ENCODE measurements at places on chromosomes 3 and 15. TPM values are rescaled to one million over a fixed set of nuclear protein-coding genes. Genes with fewer than 3 reads are reported as not detected.

GRCh38 chr3:107506458-107506857 is 16.3 kb upstream of the BBX start:
- no peaks in the 10 kb centered on the region for H3K36me3 ChIP-seq
- no peak for DNase-seq
- no peaks in the 10 kb centered on the region for H3K4me1 ChIP-seq
- no peaks in the 10 kb centered on the region for H3K27me3 ChIP-seq

- peak overlapping the region; percentile 73 for H3K4me3 ChIP-seq
- no peaks in the 10 kb centered on the region for H3K36me3 ChIP-seq
- H3K27ac ChIP-seq, result peak overlapping the region; percentile 88
- H3K4me1 ChIP-seq, result peaks cover 15% of the 10 kb centered on the region
- no peaks in the 10 kb centered on the region for H3K27me3 ChIP-seq
These were observed 1.5 kb upstream of the LIMD1 start for GRCh38 chr3:45592830-45593707.

The MYZAP gene
- total RNA-seq, result 14.9 TPM

DNA sequence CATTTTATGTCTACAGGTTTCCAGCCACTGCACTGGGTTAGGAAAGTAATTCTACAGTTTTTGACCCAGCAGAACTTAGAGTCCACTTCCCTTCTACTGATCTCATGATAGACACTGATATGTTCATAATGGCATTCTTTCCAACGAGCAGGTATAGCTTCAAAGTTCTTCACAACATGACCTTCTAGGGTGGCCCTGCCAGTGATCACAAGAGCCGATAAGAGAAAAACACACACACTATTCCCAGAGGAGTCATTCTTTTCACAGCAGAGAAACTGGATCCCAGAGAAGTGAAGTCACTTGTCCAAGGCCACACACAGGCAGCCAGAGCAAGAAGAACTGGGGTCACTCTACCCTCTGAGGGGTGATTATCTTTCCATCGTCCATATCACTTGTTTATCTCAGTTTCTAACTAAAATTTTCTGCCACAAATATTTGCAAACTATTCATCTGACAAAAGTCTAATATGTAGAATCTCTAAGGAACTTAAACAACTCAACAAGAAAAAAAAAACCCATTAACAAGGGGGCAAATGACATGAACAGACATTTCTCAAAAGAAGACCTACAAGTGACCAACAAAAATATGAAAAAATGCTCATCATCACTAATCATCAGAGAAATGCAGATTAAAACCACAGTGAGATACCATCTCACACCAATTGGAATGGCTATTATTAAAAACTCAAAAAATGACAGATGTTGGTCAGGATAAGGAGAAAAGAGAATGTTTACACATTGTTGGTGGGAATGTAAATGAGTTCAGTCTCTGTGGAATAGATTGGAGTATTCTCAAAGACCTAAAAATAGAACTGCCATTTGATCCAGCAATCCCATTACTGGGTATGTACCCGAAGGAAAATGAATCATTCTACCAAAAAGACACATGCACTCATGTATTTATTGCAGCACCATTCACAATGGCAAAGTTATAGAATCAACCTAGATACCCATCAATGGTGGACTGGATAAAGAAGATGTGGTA is 31.5 kb downstream of the SPTSSB start:
- no peaks in the 10 kb centered on the region for H3K27me3 ChIP-seq
- DNase-seq, result no peak
- H3K4me3 ChIP-seq, result no peak overlapping the region
- no peaks in the 10 kb centered on the region for H3K36me3 ChIP-seq
- H3K27ac ChIP-seq, result no peak overlapping the region
- no peaks in the 10 kb centered on the region for H3K4me1 ChIP-seq

The MAGI1 gene
- total RNA-seq, result 51.6 TPM

DNA sequence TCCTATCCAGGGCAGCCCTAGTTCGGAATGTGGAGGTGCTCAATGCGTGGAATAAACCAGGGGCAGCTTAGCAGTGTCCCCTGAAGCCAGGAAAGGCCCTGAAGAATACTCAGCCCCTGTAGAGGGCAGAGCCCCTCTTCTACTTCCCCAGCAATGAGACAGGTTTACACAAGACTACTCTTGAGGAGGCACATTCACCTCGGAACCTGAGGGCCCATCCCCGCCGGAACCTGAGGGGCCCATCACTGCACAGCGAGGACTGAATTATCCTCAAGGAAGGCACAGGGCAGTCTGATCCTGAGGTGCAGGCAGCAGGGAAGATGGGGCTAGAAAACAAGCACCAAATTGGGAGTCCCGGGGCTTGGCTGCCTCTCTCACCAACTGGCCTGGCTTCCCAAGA is 22.2 kb downstream of the CCDC13 start:
- no peak overlapping the region for H3K27ac ChIP-seq
- H3K27me3 ChIP-seq, result no peaks in the 10 kb centered on the region
- H3K36me3 ChIP-seq, result no peaks in the 10 kb centered on the region
- no peak overlapping the region for H3K4me3 ChIP-seq
- no peak for DNase-seq

GRCh38 chr3:65636326-65636725 is 402.4 kb downstream of the MAGI1 start:
- no peaks in the 10 kb centered on the region for H3K4me1 ChIP-seq
- DNase-seq, result no peak
- H3K27me3 ChIP-seq, result no peaks in the 10 kb centered on the region
- H3K36me3 ChIP-seq, result no peaks in the 10 kb centered on the region

GRCh38 chr15:95287720-95288103 is 1042.8 kb upstream of the NR2F2 start:
- H3K4me3 ChIP-seq, result no peak overlapping the region
- H3K36me3 ChIP-seq, result no peaks in the 10 kb centered on the region
- H3K4me1 ChIP-seq, result peaks cover under 1% of the 10 kb centered on the region
- no peaks in the 10 kb centered on the region for H3K27me3 ChIP-seq
- DNase-seq, result no peak

The GATM gene
- total RNA-seq, result 12.9 TPM

DNA sequence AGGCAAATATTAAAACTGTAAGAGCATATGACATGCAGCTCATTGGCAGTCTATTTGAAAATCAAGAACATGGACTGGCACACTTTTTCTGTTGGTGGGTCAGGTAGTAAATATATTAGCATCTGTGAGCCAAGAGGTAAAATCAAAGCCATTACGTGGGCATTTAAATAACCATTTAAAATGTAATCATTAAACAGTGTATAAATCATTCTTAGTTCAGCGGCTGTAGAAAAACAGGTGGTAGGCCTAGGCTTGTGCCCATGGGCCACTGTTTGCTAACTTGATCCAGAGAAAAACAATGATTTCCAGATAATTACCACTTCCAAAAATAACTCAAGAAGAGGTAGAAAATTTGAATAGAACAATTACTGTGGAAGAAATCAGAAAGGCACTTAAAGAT is 105.1 kb downstream of the CHST2 start:
- no peak overlapping the region for H3K4me3 ChIP-seq
- no peaks in the 10 kb centered on the region for H3K36me3 ChIP-seq
- H3K27ac ChIP-seq, result no peak overlapping the region

DNA sequence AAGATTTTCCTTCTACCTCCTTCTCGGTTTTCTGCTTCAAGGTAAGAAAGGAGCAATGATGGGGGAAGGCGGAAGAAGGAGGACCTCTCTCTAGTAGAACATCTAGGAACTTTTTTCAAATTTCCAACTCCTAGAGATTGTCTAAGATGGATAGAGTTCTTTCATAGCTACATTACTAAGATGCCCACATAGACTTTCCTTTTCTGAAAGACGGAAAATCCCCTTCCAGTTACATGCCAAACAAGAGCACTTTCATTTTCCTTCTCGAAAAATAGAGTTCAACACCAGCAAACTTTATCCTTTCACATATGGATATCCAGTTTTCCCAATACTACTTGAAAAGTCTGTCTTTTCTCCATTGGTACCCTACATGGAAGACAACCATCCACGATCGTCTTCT is 692 bp downstream of the HTR3E start:
- no peaks in the 10 kb centered on the region for H3K36me3 ChIP-seq
- H3K4me1 ChIP-seq, result no peaks in the 10 kb centered on the region
- H3K27me3 ChIP-seq, result no peaks in the 10 kb centered on the region
- no peak overlapping the region for H3K27ac ChIP-seq

The SLC6A6 gene
- total RNA-seq, result 24.5 TPM

- H3K27ac ChIP-seq, result no peak overlapping the region
- DNase-seq, result no peak
- no peaks in the 10 kb centered on the region for H3K36me3 ChIP-seq
- H3K4me1 ChIP-seq, result peaks cover 35% of the 10 kb centered on the region
These were observed 36.7 kb downstream of the FLNB start for GRCh38 chr3:58044691-58045483.

DNA sequence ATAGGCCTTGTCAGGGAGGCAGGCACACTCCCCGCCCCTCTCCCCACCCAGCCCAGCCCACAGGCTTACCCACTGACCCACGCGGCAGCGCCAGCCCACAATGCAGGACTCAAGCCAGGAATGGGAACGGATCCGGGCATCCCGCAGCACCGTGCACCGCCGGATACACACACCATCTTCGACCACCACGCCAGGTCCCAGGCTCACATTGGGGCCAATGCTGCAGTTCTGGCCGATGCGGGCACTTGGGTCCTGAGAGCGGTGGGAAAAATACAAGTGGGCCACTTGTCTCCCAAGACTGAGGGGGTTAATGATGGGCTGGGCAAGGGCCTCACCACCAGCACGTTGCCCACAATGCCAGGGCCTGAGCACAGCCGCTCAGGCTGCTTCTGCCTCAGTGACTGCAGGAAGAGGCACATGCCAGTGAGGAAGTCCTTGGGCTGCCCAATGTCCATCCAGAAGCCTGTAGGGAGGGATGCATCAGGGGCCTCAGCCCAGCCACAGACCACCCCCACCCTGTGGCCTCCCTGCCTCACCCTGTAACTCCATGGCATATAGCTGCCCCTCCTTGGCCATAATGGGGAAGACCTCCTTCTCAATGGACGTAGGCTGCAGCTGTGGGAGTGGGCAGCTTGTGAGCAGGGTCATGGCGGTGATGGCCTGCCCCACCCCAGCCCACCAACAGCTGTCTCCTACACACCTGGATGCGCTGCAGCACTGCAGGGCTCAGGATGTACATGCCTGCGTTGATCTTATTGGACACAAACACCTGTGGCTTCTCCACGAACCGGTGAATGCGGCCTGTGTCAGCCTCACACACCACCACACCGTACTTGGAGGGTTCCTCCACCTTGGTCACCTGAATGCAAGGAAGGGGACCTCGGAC is 1.6 kb downstream of the GMPPB start:
- no peak for DNase-seq
- peak overlapping the region; percentile 98 for H3K27ac ChIP-seq
- no peak overlapping the region for H3K4me3 ChIP-seq

DNA sequence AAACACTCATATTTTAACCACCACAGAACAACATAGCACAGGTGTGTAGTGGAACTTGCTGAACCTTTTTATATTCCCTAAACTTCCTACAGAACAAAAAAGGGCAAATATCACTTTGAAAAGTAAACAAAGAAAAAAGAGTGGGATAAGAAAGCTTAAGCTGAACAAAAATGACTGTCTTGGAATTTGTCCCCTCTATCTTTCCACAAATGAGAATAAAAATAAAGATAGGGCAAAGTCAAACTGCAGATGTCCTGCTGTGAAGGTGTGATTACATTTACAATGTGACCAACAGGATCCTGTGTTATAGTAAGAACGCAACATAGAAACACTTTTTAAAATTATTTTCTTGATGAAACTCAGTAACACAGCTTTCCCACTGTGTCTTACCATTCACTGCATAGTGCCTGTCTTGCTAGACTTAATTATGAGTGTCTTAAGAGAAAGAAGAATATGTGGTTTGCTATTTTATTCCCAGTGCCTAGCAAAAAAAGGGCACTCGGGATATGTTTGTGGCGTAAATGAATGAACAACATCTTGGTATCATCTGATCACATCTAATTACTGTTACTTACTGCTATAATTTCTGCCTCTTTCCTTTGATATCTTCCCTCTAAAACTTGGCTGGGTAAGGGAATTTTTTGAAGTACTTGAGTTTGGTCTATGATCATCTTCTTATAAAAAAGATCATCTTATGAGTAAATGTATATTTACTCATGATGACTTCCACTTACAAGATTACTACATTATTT is 67.5 kb downstream of the DENND4A start:
- H3K27me3 ChIP-seq, result no peaks in the 10 kb centered on the region
- no peak for DNase-seq
- H3K4me1 ChIP-seq, result no peaks in the 10 kb centered on the region
- H3K36me3 ChIP-seq, result no peaks in the 10 kb centered on the region

DNA sequence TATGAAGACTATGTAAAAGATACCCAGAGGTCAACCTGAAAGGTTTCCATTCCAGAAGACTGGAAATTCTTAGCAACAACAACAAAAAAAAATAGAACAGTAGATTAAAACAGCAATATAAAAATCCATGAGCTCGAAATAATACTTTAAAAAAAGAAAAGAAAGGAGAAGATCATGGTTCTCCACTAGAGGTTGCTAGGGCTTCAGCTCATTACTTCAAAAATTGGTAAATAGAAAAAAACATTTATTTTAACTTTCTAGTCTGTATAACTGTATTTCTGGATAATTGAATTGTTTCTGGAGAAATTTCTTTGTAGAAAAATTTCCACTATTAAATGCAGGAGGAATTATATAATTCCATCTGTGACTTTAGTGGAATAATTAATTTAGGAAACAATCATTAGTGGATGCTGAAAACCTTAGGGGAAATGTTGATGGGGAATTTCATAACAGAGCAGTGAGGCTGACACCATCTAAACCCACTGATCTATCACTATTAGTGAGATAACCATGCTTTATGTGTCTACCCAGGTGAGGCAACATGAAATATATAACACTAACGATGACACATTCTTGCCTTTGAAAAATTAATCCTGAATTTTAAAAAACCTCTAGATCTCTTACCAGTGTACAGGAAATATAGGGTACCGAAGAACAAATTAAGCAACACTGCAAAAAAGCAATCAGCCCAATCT is 62.5 kb upstream of the SNRK start:
- no peaks in the 10 kb centered on the region for H3K4me1 ChIP-seq
- no peak overlapping the region for H3K4me3 ChIP-seq
- H3K27ac ChIP-seq, result no peak overlapping the region
- H3K27me3 ChIP-seq, result no peaks in the 10 kb centered on the region
- DNase-seq, result no peak

- H3K4me1 ChIP-seq, result no peaks in the 10 kb centered on the region
- H3K27ac ChIP-seq, result no peak overlapping the region
These were observed 17.7 kb downstream of the ZNF654 start for GRCh38 chr3:88076712-88077111.
